ENCODE measurements at places on chromosomes 2 and 18. TPM values are rescaled to one million over a fixed set of nuclear protein-coding genes. Genes with fewer than 3 reads are reported as not detected.

The CAMKMT gene
- 3.3 TPM for polyA plus RNA-seq

The TRAK2 gene
- polyA plus RNA-seq, result 21.1 TPM

The TLX2 gene
- polyA plus RNA-seq, result not detected

The KYNU gene
- 0.11 TPM for polyA plus RNA-seq

The ACKR3 gene
- 20.4 TPM for polyA plus RNA-seq

The NDUFAF7 gene
- 19.1 TPM for polyA plus RNA-seq

The LINC00305 gene
- not detected for polyA plus RNA-seq

The PLA2R1 gene
- 0.20 TPM for polyA plus RNA-seq

The ZNF396 gene
- 0.38 TPM for polyA plus RNA-seq

The C2orf72 gene
- 0.03 TPM for polyA plus RNA-seq

The TYMS gene
- polyA plus RNA-seq, result 0.31 TPM

The REEP1 gene
- polyA plus RNA-seq, result 4.8 TPM

The EMILIN1 gene
- polyA plus RNA-seq, result 4.9 TPM

The SLC19A3 gene
- polyA plus RNA-seq, result 0.27 TPM

The CPS1 gene
- 0.11 TPM for polyA plus RNA-seq

The FER1L5 gene
- polyA plus RNA-seq, result not detected

The SPEG gene
- 34.8 TPM for polyA plus RNA-seq

The CPSF3 gene
- polyA plus RNA-seq, result 11.3 TPM

Measured in psoas muscle (tissue), 8 donors.